Suppressor macrophage treated with lipopolysaccharide for 4 hours (primary cell): ENCODE measurements at places on chromosomes 12 and 14.

- no peak for DNase-seq
Measured at GRCh38 chr14:78491048-78491447, 320.9 kb downstream of the NRXN3 start.

DNA sequence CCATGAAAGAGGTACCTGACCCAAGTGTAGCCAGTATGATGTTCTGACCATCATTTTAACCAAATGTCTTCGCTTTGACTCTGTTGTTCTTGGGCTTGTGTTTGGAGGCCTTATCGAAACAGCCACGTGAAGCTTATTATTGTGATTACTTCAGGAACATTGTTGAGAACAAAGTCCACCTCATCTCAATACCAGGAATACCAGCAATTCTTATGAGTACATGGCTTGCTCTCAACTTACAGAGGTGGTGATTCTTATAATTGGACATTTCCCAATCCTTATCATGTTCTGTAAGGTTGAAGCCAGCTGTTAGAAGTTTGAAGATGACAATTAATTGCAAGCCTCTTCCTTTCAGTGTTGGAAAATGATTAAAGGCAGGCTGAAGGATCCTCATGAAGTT is 21.8 kb upstream of the RPS6KA5 start:
- no peak for DNase-seq

GRCh38 chr14:84493779-84494178 is 1036.2 kb upstream of the FLRT2 start:
- no peak for DNase-seq

DNA sequence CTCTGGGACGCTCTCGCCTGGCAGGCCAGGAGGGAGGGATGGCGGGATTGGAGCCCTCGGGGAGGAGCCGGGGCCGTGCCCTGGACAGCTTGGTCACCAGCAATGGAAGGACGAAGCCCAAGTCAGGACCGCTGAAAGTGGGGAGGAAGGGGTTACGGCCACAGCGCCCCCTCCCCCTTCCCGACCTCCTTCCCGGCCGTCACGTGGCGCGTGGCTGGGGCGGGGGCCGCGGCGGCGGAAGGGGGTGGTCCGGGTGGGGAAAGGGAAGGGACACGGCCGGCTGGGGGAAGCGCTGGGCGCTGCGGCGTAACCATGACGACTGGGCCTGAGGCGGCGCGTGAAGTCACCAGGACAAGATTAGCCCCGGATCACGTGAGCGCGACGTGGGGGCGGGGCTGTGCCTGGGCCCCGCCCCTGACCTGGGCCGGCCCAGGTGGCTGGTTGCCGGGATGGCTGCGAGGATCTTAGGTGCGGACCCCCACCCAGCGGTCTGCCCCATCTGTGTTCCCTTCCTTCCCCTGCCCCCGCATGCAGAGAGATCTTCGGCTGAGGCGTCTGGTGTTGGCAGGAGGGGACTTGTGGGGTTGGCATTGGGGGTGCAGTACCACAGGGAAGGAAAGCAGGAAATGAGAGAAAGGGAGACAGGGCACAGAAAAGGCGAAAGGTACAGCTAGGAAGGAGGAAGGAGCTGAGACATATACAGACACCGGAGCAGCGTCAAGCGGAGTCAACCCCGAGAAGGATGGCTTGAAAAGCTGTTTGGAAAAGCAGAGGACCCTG is 6.2 kb downstream of the MAP3K12 start:
- DNase-seq: peak; percentile 88

- no peak for DNase-seq
Measured at GRCh38 chr12:42686514-42687172, 97.1 kb upstream of the PRICKLE1 start.

DNA sequence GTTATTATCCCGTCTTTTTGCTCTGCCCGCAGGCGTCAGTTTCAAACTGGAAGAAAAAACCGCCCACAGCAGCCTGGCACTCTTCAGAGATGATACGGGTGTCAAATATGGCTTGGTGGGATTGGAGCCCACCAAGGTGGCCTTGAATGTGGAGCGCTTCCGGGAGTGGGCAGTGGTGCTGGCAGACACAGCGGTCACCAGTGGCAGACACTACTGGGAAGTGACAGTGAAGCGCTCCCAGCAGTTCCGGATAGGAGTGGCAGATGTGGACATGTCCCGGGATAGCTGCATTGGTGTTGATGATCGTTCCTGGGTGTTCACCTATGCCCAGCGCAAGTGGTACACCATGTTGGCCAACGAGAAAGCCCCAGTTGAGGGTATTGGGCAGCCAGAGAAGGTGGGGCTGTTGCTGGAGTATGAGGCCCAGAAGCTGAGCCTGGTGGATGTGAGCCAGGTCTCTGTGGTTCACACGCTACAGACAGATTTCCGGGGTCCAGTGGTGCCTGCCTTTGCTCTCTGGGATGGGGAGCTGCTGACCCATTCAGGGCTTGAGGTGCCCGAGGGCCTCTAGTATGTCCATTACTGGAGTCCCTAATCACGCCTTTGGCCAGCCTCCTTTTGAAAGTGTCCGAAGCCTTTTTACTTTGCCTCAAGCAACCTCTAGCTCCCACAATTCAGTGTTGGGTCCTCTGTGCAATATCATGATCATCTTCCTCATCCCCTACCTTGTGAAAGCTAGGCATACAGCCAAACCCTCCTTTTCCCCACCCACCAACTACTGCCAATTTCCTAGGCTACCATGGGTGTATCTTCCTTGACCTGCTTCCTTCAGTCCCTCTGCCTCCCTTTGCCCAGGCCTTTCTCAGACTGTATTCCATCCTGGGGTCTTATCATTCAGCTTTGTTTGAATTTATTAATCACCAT is 891 bp downstream of the SPRYD4 start:
- DNase-seq: peak; percentile 21

- DNase-seq: no peak
Measured at GRCh38 chr12:68344126-68344525, 12.0 kb upstream of the MDM1 start.

DNA sequence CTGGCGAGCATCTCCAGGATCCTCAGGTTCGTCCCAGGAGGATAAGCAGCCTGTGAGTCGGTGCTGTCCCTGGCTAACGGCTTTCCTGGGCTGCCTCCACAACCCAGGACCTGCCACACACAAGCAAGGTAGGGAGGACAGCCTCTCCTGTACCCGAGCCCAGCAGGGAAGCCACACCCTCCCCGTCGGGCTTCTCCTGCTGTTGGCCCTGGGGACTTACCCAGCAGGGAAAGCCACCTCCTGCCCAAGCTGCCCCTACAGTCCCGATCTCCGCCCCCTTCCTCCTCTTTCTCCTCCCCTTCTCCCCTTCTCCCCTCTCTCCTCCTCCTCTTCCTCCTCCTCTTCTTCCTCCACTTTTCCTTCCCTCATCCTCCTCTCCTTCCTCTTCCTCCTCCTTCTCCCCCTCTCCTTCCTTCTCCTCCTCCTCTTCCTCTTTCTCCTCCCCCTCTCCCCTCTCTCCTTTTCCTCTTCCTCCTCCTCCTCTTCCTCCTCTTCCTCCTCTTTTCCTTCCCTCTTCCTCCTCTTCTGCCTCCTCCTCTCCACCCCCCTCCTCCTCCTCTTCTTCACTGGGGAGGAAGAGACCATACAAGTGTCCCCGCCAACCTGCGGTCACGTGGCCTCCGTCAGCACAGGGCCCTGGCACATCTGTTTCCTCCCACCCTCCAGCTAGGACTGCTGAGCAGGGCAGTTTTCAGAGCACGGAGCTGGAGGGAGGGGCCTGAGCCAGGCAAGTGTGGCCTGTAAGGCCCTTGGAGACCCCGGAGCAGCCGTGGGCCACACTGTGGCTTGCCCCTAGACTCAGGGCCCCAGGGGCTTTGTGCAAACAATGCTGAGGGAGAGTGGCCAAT is 17.3 kb upstream of the RFLNA start:
- no peak for DNase-seq

DNA sequence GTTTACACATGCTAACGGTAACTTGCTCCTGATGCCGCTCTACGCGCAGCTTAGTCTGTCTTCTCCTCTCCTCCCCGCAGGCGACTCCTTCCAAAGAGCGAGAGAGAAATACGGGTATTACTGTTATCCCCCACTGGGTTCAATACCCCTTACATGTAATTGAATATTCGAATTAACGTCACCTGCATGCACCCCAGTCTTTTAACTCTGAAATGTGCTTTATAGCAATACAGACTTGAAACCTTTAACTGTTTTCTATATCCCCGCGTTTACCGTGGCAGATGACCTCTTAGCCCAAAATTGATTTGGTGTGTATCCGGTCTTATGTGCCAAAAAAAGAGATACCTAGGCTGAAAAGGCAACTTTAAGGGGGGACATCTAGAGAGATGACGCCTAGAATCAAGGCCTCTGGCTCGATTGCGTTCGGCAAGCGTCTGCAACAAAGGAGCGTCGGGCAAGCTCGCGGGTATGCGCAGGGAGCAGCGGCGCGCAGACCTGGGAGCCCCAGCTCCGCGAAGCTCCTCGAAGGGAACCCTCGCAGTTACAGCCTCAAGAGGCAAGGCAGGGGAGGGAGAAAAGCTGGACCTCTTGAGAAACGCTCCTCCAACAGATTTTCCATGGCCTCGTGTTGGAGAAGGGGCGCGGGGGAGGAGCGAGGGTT is 6.8 kb upstream of the FOXG1 start:
- no peak for DNase-seq

GRCh38 chr14:52080808-52081755 is 12.2 kb upstream of the NID2 start:
- no peak for DNase-seq

DNA sequence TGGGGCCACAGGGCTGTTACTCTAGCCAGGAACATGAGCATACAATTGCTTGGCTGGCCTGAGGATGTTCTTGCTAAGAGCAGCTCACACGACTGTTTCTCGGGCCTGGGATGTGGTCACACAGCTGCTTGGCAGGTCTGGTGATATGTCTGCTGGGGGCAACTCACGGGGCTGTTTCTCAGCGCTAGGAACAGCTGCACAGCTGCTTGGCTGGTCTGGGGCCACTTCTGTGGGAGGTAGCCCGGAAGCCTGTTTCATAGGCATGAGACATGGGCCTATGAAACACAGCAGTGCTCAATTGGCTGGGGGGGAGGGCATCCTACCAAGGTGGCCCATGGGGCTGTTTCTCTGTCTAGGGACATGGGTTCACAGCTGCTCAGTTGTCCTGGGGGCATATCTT is 73.4 kb upstream of the DDHD1 start:
- no peak for DNase-seq

- DNase-seq: no peak
Measured at GRCh38 chr14:35362450-35362849, 42.1 kb downstream of the NFKBIA start.

DNA sequence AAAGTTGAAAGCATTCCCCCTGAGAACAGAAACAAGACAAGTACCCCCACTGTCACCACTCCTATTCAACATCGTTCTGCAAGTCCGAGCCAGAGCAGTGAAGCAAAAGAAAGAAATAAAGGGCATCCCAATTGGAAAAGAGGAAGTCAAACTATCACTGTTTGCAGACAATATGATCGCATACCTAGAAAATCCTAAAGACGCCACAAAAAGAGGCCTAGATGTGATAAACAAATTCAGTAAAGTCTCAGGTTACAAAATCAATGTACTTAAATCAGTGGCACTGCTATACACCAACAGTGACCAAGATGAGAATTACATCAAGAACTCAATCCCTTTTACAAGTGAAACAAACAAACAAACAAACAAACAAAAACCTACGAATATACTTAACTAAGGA is 87.7 kb upstream of the COCH start:
- DNase-seq: no peak

DNA sequence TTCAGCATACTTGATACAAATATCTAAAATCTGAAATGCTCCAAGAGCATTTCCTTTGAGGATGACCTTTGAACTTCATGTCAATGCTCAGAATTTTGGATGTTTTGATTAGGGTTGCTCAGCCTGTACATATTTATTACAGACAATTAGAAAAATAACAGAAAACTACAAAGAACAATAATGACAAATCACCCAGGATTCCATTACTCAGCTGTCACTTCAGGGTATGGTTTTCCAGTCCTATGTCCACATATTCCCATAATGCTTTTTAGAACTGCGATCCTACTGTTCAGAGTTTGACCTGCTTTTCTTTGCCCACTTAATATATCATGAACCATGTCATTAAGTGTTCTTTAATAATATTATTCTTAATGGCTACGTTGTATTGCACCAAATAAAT is 11.4 kb downstream of the DLGAP5 start:
- no peak for DNase-seq

GRCh38 chr12:132116709-132117557 is 27.2 kb downstream of the DDX51 start:
- DNase-seq: no peak

GRCh38 chr14:79920180-79920692 is 291.1 kb downstream of the DIO2 start:
- no peak for DNase-seq

DNA sequence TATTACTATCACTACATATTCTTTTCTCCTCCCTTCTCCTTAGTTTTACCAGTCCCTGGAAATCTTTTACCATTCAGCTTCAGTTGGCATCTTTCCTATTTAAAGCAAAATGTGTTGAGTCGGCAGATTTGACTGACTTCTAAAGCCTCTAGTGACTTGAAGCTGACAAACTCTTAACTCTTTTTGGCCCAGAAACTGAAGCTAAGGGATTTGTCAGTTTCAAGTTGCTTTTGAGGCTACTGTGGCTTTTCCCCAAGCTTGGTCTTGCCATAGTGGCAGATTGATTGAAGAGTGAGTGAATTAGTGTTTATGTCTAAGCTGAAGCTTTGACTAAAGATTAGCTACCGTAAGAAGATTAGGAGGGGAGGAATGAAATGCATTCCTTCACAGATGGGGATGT is 104.0 kb downstream of the ETNK1 start:
- peak; percentile 19 for DNase-seq

GRCh38 chr14:21043974-21044618 is 1.9 kb downstream of the RNASE7 start:
- no peak for DNase-seq

GRCh38 chr14:76576047-76576741 is 185.1 kb upstream of the VASH1 start:
- no peak for DNase-seq

DNA sequence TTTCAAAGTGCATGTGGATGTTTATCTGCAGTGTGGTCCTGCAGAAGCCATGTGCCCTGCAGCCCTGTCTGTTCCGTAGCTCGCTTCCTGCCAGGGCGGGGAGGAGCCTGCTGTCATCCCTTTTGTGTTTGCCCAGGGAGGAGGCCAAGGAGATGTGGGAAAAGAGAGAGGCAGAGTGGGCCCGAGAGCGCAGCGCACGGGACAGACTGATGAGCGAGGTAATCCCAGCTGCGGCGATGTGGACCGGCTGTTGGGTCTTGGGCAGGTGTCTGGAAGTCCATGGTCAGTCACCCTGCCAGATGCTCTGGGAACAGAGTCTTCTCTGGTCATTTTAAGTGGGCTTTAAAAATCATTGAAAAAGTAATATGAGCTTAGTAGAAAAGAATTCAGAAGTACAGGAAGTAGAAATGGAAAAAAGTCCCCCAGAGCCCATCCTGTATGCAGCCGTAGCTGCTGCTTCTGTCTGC is 12.8 kb downstream of the TCHP start:
- DNase-seq: no peak
